Brain (organoid and tissue), 16 donors: ENCODE measurements at places on chromosomes 2 and 18.

DNA sequence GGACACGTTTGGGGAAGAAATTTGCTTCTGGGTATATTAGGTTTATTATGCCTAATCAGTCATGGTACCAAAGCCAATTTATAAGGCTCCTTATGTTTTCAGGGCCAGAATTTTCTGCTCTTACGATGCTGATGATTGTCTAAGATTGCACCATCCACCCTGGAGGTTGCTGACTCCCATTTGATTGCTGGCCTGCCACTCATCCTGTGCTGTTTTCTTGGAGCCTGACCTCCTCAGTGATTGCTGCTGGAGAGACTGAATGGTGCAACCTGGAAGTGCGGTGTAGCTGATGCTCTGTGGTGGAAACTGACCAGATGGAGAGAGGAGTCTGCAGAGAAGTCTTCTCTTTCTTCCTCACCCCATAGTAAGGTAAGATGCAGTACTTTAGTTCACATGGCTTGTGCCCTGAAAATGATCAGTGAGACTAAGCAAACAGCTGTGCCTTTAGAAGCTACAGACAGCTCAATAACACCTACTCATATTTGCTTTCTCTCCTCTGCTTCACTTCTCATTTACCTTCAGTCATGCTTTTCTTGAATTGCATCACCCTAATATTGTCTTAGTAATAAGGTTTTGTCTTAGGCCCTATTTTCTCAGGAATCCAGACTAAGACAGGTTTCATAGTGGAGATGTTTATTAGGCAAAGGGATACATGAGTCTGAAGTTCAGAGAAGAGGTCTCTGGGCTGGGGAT is 17.4 kb downstream of the ZNF24 start:
- DNase-seq, result no peak

DNA sequence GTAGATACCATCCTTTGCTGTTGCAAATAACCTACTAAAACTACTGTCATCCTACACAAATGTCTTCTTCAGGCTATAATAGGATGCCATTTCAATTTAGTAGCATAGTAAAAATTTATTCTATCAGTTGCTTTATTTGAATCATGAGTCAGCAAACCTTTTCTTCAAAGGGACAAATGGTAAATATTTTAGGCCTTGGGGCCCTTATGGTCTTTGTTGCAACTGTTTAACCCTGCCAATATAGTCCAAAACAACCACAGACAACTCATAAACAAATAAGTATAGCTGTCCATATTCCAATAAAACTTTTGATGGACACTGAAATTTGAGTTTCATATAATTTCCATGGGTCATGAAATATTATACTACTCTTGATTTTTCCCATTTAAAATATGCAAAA is 54.0 kb upstream of the CCBE1 start:
- DNase-seq, result no peak

- peak; percentile 52 for DNase-seq
Measured at GRCh38 chr2:201939453-201939941, 94.2 kb upstream of the FZD7 start.

DNA sequence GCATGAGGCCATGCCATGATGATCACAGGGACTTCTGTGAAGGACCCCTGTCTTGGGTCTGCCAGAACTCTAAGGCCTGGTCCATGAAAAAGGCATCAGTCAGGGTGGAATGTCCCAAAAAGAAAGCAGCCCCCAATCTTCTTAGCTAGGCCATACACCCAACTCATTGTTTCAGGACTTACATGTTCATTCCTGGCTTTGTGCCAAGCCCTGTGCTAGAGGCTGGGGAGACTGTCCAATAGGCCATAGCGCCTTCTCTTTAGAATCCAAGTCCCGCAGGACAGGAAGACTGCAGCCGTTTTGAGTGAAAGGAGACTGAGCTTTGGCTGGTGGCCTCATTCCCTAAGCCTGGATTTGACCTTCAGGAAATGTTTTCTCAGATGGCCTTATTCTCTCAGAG is 247.3 kb downstream of the PRKCE start:
- no peak for DNase-seq

DNA sequence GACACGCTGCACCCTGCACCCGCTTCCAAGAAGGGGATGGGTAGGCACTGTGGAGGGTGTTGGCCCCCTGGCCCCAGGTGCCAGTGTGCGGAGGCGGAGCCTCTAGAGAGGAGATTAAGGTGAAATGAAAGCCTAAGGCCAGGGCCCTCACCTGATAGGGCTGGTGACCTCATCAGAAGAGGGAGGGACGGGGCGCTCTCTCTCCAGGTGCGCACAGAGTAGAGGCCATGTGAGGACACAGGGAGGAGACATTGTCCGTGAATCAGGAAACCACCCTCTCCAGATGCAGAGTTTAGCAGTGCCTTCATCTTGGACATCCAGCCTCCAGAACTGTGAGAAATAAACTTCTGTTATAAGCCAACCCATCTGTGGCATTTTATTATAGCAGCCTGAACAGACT is 62.3 kb downstream of the PSMG2 start:
- DNase-seq, result no peak

- no peak for DNase-seq
Measured at GRCh38 chr2:151996243-151997003, 102.4 kb downstream of the CACNB4 start.

DNA sequence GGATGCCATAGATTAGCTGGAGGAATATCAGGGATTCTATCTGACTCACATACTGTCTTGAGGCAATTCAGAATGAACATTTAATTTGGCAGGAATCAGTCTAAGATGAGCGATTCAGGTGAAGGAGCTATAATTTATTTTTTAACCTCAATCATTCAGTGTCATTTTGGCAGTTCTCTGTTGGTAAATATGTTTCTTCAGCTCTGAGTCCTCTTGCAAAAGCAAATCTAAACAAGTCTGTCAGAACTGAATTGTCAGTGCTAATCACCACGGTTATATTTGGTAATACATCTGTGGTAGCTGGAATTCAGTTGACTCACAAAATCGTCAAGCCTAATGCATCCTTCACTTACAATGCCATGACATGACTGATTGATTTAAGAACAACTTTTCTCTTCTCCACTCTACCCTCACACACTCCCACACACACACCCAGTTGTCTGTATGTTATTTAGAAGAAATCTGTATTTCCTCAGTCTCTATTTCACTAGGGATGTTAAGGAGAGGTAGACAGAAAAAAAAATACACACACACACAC is 516.6 kb upstream of the NXPH2 start:
- DNase-seq, result peak; percentile 0

DNA sequence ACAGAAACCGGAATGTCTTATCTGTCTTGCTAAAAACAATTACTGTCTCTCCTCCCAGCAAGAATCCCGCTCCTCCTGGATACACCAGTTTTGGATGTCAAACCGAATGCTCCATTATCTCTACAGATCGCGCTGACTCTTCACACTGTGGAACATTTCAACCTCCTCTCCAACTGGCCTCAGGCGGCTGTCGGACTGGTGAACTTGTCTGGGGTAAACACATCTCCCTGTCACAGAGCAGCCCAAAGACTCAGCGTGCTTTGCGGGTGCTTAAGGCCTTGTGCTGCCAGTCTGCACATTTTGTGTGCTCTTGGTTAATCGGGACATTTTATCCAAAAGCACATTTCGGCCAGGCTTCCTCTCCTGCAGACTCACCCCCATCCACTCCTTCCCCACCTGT is 173.1 kb downstream of the ICOS start:
- DNase-seq, result no peak

DNA sequence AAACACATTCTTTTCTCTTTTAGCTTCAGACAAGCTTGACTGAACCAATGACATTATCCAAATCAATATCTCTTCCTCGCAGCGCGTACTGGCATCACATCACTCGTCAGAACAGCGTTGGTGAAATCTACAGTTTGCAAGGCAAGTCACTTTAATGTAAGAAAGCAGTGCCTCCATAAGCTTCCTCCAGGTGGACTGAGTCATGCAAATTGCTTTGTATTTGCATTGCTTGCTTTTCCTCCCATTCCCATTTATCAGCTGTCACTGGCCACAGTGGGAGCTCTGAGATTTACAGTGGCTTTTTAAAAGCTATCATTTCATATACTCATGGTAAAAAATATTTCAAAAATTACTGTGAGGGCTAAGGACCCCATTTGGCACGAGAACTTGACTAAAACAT is 189.9 kb downstream of the CD226 start:
- DNase-seq, result peak; percentile 27

GRCh38 chr18:7619676-7620075 is 52.6 kb downstream of the PTPRM start:
- DNase-seq, result no peak

GRCh38 chr2:169946092-169946491 is 118.8 kb downstream of the UBR3 start:
- DNase-seq, result no peak

DNA sequence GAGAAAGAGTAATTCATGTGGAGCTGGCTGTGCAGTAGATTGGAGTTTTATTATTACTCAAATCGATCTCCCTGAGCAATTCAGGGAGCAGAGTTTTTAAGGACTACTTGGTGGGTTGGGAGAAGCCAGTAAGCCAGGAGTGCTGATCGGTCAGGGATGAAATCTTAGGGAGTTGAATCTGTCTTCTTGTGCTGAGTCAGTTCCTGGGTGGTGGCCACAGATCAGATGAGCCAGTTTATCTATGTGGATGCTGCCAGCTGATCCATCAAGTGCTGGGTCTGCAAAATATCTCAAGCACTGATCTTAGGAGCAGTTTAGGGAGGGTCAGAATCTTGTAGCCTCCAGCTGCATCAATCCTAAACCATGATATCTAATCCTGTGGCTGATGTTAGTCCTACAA is 17.0 kb upstream of the UGT1A8 start:
- DNase-seq, result no peak

GRCh38 chr18:10565835-10566234 is 40.0 kb downstream of the NAPG start:
- no peak for DNase-seq

- DNase-seq, result no peak
Measured at GRCh38 chr18:79062806-79063205, 6.4 kb upstream of the ATP9B start.

DNA sequence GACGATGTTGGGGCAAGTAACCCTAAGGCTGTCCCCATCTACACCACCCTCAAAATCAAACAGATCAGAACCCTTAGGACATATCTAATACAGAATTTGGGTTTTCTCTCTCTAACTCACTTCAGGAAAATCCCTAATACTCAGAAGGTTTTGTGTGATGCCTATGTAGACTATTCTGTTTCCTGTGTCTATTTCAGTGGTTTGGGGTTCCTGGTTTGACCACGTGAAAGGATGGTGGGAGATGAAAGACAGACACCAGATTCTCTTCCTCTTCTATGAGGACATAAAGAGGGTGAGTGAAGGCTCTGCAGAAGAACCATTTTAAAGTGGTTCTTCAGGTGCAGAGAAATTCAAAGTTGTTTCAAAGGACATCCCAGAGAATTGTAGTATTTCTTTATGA is 16.3 kb downstream of the SULT1C2 start:
- DNase-seq, result no peak

DNA sequence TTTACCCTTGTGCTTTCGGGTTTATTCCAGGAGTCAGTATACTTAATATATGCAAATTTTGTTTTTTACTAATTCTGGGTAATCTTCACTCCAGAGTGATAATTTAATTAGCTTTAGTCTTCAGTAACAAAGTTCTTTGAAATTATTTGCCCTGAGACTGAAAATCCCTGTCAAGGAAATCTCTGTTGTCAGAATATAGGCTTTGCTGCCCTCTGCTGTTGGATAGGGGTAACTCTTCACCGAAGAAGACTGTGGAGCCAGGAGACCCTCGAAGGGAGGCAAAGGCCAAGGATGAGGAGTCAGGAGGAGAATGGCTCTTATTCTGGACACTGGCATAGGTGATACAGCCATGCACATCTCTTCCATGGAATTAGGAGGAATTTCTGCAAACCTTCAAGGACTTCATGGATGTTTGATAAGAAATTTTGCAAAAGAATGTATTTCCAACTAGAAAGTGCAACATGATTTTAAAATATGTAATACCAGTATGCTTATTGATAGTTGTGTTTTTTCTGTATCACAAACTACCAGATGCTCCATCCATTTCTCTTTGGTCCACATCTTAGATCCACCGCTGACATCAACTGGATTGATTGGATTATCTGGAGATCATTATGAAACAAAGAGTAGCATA is 182.3 kb downstream of the RDH14 start:
- DNase-seq, result peak; percentile 56

DNA sequence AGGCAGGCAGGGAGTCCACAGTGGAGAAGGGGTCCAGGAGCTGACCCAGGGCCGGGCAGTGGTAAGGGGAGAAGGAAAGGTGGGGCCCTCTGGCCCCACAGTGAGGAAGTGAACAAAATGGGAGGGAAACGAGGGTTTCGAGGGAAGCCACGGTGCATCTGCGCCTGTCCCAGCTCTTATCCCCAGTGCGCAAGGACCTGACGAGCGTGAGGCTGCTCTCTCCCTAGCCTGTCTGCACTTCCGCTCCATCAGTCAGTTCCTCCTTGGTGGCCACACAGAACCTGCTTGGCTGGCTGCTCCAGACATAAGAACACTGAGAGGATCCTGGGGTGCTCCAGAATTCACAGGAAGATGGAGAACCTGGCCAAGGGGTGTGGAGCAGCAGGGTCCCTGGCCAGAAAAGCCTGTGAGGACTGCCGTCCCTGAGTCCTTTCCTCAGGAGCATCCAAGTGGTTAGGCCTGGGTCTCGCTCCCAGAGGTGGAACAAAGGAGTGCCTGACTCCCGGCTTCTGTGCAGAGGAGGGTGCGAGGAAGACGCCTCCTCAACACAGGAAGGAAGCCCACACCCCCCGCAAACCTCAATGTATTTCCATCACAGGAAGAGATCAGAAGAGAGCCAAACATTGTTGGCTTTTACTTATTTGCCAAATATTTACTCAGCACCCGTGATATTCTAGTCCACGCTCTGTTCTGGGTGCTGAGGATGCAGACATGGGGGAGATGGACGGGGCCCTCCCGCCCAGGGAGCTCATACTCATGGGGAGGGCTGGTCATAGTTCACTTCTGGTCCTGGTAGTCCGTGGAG is 43.7 kb upstream of the SEMA4C start:
- no peak for DNase-seq

- no peak for DNase-seq
Measured at GRCh38 chr2:217325816-217326215, 466.0 kb upstream of the TNP1 start.

GRCh38 chr2:1886405-1886992 is 142.2 kb upstream of the PXDN start:
- peak; percentile 70 for DNase-seq

DNA sequence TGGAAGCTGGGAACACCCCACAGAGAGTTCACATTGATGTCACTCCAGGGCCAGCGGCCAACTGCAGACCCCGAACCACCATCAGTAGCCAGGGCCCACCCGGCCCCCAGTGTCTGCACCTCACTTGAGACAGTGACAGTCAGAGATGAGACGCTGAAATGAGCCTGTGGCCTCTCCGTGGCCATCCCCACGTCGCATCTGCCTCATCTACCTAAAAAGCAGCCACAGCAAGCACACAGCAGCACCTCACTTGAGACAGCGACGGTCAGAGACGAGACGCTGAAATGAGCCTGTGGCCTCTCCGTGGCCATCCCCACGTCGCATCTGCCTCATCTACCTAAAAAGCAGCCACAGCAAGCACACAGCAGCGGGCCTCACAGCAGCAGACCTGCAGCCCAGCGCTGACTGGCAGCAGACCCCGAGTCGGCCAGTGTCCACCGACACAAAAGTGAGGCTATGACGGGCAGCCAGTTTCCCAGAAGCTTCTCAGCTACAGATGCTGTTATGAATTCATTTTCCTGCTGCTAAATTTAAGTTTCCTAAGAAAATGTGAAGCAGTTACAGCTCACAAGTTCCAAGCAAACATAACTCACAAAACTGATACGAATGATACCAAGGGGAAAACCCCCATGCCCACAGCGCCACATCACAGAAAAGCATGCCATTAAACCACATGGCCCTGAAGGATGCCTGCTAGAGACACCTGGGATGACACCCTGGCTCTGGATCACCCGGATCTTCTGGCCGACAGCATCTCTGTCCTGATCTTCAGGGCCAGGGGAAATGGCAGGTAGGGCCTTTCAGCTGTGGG is 27.7 kb downstream of the SNORC start:
- DNase-seq, result no peak
